ENCODE measurements at places on chromosomes 12 and 14.

GRCh38 chr14:28751467-28752058, 15.0 kb upstream of the FOXG1 start:
- peak; percentile 65 for DNase-seq

- peak; percentile 10 for DNase-seq
These were observed 160.6 kb downstream of the ANO4 start for GRCh38 chr12:100955139-100955538.

- DNase-seq, result no peak
These were observed 364.3 kb downstream of the TMEM121 start for GRCh38 chr14:105890474-105891220.

DNA sequence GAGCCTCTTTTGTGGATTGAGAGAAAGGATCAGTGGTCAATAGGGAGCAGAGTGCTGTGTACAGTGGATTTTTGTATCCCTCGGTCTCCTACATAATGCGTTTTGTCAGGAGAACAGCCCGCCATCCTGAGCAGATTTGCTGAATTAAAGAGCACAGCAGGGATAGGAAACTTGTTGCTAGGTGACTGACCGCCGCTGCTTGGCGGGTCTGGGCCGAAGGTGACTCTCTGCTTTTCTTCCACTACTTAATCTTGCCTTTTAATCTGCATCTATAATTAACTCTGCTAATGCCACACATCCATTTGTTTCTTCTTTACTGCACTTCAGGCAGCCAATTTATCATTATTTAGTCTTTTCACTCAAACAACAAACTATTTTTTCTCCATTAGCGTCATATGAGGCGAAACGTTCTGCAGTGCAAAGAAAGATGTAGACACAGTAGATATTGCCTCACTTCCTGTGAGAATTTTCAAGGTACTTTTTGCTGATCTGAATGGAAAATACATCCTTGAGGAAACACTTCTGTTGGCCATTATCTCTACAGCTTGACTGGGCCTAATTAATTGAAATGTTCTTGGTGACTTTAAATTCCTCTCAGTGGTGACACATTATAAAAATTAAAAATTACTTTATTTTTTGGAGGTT, 108.0 kb downstream of the PPM1A start:
- no peak for DNase-seq

DNA sequence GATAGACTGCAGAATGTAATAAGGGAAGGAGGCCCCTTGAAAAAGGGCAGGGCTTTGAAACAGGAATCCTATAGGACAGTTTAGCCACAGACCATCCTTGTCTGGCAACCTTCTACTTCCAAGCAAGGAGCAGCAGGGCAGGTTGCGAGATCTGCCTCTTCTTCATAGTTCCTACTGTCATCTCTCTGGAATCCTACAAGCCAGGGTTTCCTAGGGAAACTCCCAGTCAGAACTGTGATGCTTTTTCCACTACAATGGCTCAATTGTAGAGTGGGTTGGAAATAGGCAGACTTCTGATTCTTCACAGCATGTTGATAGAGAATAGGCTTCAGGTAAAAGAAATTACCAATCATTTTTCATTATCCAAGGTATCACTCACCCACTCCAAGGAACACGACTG, 186.3 kb downstream of the DACT1 start:
- DNase-seq, result peak; percentile 52

- no peak for DNase-seq
These were observed 892.9 kb upstream of the USP15 start for GRCh38 chr12:61367281-61367785.

GRCh38 chr14:101365329-101366158, 195.8 kb upstream of the DIO3 start:
- DNase-seq, result no peak

DNA sequence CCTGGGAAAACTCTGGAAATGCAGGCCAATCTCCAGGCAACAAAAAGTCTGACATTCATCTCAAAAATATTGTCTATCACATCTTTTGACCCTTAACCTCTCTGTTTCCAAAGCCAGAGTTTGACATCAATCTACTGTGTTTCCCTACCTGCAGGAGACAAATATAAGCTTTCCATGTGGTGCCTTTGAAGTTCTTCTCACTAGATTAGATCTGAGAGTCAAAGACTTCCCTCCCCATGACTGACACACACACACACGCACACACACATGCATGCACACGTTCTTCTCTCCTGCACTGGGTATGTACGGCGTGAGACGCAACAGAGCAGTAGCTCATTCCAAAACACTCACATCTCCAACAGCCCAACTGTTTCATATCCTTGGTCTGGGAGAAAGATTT, 8.1 kb upstream of the ITPR2 start:
- DNase-seq, result no peak

- DNase-seq, result peak; percentile 17
These were observed 89.5 kb upstream of the MANSC4 start for GRCh38 chr12:27869567-27869966.

GRCh38 chr12:54372113-54372806, 8.0 kb upstream of the GPR84 start:
- DNase-seq, result no peak

DNA sequence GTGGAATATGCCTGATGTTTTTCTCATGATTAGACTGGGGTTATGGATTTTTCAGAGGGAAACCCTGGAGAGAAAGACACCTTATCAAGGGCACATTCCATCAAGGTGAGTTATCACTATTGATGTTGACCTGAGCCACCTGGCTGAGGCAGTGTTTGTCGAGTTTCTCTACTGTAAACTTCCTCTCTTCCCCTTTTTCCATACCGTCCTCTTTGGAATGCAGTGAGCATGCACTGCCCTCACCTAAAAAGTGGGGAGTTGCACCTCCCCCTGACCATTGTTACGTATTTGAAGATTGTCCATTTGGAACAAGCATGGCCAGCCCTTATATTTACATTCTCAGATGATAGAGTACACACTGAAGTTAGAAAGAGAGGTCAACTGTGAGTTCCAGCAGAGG, 53.9 kb upstream of the PWP1 start:
- no peak for DNase-seq

DNA sequence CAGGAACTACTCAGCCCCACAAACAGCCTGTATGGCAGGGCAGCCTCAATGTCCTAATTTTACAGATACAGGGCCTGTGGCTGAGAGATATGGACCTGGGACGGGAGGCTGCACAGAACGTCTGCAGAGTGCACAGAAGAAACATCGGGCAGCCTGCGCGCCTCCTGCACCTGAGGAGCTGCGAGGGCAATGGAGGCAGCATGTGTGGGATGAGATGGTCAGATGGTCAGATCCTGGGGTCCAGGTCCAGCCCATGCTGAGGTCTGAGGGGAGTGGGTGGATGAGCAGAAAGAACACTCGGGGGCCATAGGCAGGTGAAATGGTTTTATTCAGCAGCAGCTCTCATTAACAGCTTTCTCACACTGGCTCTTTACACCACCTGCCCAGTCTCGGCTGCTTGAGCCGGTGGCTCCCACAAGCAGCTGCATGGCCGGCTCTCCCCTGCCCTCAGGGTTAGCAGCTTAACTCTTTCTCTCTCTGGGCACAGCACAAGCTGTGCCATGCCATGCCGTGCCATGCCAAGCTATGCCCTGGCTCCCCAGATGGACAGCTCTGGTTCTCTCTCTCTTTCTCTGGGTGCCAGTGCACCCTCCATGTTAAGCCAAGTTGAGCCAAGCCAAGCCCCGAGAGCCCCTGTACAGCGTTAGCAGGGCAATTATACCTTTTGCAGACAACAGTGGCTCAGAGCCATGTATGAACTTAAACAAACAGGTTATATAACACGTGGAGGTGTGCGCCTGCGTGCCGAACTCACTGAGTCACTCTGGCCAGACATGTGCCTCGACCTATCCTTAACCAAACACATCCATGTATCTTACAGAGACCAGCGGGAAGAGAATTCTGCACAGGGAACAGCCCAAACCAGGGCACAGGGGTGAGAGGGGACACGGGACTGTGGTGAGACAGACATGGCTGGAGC, 47.6 kb downstream of the RIMBP2 start:
- DNase-seq, result no peak

DNA sequence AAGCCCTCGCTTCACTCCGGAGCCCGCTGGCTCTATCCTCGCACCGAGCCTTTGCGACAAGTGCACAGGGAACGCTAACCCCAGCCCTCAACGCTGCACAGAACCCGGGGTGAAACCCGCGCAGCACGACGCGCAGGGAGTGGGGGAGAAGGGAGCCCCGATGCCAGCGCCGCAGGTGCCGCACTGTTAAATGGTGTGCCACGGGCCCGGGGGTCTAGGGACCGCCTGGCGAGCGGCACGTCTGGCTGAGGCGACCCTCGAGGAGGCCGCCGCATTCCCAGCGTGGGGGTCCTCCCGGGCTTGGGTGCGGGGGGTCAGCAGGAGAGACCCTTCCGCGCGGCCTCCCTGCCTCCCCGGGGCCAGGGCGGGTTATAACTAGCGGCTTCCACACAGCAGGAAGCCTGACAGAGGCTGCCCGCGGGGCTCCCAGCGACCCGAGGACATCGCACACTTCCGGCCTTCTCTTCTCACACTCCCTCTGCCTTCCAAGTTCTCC, 23.8 kb upstream of the LRTM2 start:
- peak; percentile 63 for DNase-seq

DNA sequence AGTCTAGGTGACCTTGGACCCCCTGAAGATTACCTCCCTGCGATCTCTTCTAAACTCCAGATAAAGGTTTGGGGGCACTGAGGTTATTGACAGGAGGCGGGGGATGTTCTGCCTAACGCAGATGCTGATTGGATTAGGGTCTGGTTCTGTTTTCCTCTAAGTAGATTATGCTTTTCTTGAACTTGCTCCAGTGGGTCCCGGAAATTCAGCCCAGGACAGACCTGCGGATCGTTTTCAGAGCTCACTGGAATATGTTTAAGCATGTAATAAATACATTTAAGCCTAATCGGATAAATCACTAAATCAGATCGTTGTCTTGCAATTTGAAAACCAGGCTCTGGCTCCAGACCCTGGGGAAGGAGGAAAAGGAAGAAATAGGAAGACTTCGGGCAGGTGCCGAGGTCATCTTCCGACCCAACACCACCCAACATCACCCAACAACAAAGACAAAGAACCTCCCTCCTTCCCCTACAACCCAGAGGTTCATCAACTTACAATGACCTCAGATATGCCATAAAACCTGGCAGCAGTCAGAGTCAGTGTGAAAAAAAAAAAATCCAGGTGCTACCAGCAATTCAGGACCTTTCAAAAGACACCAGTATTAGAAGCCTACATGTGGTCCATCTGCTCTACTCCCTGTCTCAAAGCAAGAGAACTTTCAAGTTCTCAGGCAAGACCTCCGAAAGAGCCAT, 148.4 kb downstream of the KSR2 start:
- DNase-seq, result no peak

DNA sequence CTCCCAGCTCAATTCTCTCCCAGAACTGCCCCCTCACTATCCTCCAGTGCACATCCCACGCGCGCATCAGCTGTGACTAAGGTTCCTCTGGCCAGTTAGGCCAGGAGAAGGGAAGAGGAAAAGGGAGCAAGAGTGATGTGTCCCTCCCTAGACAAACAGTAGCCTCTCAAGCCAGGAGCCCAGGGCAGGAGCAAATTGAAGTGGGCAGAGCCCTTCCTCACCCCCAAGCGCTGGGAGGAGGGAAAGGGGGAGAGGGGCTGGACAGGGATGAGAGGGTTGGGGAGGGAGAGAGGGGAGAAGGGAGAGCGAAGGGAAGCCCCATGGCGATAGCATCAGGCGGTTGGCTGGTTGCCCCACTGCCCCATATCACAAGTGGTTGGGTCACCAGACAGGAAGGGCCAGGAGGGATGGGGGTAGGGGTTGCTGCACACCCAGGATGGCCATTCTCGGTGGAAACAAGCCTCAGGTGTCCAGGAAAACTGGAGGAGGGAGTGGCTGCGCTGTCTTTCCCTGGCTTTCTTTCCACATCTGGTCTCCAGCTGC, 1.1 kb downstream of the CD63 start:
- peak; percentile 50 for DNase-seq

GRCh38 chr12:13144266-13144828, 40.9 kb upstream of the GSG1 start:
- no peak for DNase-seq

GRCh38 chr14:91911474-91912032, 35.9 kb downstream of the FBLN5 start:
- peak; percentile 26 for DNase-seq

DNA sequence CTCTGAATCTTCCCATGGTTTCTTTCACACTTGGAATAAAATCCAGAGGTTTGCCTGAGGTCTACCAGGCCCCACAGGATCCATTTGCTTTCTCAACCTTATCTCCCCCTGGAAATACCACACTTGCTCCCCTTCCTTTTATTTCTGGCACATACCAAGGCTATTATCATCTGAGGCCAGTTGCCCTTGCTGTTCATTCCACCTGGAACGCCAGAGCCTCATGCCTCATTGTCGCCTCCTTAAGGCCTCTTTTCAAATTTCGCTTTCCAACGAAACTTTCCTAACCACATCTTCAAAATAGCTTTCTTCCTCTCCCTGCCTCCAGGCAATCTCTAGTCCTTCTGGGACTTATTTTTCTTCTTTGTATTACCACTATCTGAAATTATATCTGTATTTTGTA, 11.2 kb upstream of the LRIG3 start:
- DNase-seq, result no peak

GRCh38 chr14:100791348-100791735, 34.6 kb upstream of the MEG3 start:
- DNase-seq, result no peak

DNA sequence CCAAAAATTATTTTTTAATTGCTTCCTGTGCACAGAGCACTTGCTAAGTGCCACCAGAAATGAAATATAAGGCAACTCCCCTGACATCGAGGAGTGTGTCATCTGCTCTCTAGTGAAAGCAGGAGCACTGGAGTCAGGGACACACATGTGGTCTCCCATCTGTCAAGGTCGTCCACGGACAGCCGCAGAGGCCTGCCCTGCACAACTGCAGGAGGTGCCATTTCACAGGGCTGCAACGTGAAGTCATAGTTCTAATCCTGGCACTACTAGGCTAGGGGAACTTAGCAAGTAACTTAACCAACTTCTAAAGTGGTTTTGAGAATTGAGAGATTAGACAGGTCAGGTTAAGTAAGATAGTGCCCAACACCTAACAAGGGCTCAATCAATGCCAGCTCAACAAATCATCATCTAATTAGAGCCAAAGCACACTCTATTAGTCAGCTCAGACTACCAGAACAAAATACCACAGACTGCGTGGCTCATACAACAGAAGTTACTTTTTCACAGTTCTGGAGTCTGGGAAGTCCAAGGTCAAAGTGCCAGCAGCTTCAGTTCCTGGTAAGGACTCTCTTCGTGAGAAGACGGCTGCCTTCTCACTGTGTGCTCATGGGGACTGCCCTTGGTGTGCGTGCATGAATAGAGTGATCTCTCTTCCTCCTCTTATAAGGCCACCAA, 30.7 kb downstream of the FOXN3 start:
- no peak for DNase-seq

GRCh38 chr12:4156317-4156716, 117.2 kb upstream of the CCND2 start:
- no peak for DNase-seq
